ENCODE measurements at places on chromosomes 1 and 21.

DNA sequence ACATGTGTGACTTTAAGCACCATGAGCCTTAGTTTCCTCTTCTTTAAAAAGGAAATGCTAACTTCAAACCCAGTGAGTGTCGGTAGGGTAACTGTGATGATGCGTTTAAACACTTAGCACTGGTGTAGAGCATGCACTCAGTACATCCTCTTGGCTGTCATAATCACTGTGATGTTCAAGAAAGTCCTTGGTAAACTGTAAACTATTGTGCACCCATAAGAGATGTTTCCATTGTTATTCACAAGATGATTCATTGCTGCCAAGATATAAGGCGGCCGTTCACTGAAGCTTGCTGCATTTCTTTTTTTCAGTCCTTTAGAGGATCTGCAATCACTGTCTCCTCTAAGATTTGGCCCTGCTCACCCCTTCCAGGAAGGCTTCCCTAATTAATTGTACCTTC is 61.8 kb upstream of the DAB1 start:
- no peak for DNase-seq

DNA sequence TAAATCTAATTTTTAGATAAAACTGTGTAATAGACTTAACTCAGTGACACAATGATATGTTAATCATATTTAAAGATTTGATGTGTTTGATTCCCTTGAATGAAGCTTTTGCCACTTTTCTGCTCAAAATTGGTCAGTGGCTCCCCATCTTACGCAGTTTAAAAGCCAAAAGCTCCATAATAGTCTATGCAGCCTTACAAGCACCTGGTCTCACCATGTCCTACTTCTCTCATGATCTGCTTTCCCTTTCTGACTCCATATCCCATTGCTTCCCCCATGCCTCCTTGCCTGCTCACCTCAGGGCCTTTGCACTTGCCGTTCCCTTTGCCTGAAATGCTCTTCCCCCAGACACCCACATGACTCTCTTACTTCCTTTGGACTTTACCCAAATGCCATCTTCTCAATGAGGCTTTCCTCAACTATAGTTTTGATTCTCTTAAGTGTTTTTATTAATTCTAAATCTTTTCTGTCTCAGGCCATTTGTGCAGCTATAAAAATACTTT is 1.9 kb downstream of the ZBTB8A start:
- DNase-seq = no peak

GRCh38 chr1:207817166-207817565 is 65.3 kb downstream of the CD46 start:
- no peak for DNase-seq

- no peak for DNase-seq
These were observed 18.3 kb upstream of the PALMD start for GRCh38 chr1:99627615-99628014.

GRCh38 chr1:185338719-185339622 is 21.9 kb upstream of the IVNS1ABP start:
- peak; percentile 77 for DNase-seq

DNA sequence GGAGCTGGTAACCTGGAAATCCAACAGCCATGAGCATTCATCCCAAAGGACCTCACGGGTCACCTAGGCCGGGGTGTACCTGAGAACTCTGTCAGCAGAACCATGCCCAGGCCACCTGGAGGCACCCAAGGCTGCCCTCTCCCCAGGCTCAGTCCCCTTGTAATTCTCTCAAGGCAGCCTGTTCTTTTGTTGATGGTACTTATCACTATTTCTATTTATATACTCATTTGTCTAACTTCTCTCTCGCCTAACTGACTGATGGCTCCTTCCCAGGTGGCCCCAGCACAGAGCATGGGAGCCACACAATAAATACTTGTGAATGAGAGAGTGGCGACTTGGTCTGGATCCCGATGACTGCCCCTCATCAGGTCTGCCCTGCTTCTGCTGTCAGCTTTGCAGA is 16.7 kb downstream of the CASP9 start:
- DNase-seq = no peak

GRCh38 chr1:168728473-168729404 is at the start of gene DPT:
TSS of gene DPT (minus strand) at chr1:168729206. CDS start at chr1:168729174, 32 bp downstream.
- no peak for DNase-seq

GRCh38 chr1:170749959-170750358 is 86.0 kb downstream of the PRRX1 start:
- DNase-seq = no peak

DNA sequence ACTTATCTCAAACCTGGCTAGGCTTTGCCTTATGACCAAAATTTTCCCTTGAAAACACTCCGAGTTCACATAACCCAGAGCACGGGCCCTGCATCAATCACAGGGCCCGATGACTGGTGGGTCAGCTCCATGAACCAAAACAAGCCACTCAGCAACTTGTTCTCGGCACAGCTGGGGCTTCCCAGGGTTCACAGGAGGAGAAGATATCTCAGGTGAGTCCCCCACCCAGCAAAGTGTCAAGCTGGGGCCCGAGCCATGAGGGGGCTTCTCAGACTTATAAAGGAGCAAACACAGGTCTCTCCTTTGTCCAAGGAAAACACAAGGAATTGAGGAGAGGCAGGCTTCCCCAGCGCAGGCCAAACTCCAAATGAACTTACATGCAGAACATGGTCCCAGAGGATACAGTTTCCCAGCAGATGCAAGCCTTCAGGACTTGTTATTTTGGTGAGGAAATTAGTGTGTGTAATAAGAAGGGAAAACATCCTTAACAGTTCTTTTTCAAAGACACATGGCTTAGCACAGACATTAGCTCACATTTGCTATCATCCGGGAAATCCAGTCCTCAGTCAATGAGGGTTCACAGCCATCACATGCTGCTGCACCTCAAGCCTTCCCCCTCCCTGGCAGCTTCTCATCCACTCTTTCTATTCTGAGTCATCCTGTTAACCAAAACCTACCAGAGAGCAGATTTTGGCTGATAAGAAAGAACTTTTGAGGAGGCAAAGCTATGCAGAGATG is 98.1 kb upstream of the NFIA start:
- no peak for DNase-seq

DNA sequence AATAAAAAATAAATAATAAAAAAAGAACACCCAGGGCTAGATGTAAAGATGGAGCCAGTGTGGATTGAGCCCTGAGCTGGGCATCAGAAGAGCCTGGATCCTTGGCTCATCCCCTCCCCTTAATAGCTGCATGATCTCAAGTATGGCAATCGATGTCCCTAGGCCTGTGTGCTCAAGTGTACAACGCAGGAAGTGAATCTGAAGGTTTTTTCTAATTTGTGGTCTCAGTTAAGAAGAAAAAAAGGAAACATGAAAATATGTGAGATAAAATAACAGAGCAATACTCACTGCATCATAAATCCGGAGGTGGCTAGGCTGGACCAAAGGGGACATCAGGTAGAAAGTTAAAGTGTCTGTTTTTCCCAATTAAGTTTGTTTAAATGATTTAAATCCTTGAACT is 47.3 kb upstream of the SLC44A3 start:
- no peak for DNase-seq

DNA sequence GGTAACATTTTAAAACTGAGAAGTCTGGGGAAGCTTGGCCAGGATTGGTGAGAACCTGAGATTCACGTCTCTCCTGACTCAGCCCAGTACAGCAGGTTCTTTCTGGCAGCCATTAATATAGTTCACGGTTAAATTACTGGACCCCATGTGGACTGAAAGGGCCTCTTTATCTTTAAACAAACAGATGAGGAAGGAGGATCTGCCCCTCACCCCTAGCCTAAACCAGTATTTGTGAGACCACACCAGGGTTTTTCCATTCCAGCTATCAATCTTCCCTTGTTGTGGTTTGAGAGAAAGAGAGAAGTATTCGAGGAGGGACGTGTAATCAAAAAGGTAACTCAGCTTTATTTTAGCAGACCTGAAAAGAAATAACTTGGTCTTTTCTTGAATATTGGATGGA is 137.1 kb downstream of the PROX1 start:
- no peak for DNase-seq

GRCh38 chr1:245988393-245989078 is 518.5 kb downstream of the SMYD3 start:
- no peak for DNase-seq

DNA sequence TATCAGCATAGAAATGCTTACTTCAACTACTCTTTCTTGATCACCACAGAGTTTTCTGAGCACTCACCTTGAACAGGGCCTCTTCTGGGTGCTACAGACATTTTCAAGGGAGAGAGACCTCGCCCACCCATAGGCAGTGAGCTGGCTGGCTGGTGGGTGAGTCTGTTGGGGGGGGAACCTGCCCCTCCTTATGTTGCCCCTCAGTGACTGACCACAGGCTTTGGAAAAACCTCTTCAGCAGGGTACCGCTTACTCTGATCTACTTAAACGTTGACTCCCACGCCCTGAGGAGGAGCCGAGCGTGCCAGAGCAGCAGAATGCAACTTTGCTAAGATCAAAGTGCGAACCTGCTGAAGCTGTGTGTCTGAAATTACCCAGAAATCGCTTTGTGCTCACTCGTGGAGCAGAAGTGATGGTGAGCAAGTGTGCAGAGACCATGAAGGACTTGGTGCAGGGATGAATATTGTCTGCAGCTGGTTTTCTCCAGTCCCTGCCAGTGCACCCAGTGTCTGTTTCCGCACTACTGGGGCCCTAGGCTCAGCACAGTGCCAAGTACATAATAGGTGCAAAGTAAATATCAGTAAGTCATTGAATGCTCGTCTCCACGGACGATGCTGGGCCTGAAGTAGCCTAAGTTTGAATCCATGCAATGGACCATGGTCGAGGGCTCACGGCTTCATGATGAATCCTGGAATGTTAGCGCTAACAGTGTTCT is 158.7 kb upstream of the IRF2BP2 start:
- peak; percentile 58 for DNase-seq

DNA sequence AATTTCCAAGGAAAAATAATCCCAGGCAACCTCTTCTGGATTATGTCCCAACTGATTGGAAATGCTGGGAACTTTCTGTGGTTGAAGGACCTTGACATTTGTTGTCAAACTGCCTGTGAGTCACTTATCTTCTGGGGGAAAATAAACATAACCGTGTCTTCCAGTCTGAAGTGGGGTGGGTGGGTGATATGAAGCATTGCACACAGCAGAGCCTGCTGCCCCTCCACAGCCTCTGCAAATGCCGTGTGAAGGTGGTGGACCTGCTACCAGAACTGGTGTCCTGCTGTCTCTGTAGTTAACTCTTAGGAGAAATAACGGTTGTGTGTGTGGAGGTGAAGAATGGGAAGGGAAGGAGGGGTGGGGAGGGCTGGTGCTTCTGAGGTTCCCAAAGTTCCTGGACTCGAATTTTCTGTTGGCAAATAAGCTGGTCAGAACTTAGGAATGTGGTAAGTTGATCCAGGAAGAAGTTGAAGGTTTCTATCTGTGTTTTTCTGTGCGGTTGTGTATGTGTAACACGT is 23.2 kb downstream of the GALNT2 start:
- DNase-seq = no peak

DNA sequence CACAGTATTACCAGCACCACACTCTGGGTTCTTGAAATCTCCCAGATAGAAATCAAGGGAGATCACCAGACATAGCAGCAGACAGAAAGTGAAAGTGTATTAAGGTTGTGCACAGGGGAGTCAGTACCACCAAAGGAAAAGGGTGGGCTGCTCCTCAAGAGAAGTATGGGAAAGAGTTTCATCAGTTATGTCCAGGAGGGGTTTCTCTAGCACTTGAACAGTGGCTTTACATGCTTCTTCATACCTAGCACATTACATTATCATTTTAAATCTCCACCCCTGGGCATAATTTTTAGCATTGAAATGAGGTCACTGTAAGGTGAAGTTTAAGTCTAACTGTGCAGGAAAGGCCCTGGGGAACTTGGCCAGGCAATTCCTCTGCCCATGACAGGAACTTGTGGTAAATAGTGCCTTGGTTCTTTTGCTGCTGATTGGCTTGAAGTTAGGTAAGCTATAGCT is 601.0 kb downstream of the NUF2 start:
- DNase-seq = no peak

DNA sequence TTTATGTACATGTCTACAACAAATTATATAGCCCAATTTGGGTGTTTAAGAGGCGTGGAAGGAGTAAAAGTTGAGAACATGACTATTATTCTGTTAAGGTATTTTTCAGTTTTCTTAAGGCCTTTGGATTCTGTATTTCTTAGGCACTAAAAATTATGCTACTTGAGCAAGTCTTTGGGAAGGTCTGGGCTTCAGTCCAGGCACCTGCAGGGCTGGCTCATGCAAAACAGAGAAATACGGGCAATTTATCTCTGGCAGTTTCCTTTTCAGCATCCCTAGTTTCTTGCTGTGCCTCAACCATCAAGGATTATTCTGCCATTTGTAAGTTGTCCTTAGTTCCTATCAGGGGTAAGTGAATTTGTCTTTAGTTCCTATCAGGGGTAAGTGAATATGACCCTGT is 358.8 kb upstream of the B3GALT2 start:
- no peak for DNase-seq

- DNase-seq = no peak
These were observed 10.2 kb downstream of the TNFRSF14 start for GRCh38 chr1:2566101-2567045.

DNA sequence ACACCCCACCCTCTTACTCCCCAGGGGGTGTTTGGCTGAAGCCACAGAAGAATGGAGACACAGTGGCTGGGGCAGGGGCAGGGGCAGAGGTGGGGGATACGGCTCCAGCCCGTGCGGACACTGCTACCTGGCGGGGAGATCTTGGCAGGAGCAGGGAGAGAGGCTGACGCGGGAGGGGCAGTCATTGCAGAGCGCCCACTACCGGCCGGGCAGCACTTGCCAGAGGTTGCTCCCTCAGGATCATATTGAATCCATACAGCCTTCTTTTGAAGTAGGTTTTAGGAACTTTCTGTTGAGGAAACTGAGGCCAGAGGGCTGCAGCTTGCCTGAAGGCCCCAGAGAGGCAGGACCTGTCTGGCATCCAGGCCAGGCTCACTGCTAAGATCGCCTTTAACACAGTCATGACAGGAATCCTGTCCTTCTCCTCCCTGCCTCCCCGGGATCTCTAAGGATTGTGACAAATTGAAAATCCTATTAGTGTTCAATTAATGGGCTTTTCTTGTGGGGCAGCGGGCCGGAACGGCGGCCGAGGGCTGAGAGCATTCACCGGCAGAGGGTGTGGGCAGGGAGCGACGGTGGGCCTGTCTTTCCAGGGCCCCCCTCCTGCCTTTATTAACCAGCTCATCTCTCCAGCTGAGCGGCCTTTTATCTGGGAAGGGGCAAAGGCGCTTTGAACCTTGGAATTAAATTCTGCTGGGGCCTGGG is 65.5 kb upstream of the WNT4 start:
- DNase-seq = no peak

- no peak for DNase-seq
These were observed 3.1 kb downstream of the CNIH3 start for GRCh38 chr1:224619209-224619608.

GRCh38 chr1:159774465-159774864 is 6.3 kb upstream of the DUSP23 start:
- DNase-seq = no peak
